Myometrial cell (primary cell): ENCODE measurements at places on chromosomes 6 and 20. TPM values are rescaled to one million over a fixed set of nuclear protein-coding genes. Genes with fewer than 3 reads are reported as not detected.

The SOX4 gene
- 2.6 and 2.8 TPM in 2 replicates for total RNA-seq

The RUNX2 gene
- total RNA-seq, result 8.0 and 9.8 TPM in 2 replicates

The SLA2 gene
- not detected in 2 replicates for total RNA-seq

The SLC35D3 gene
- not detected in 2 replicates for total RNA-seq

The CYP21A2 gene
- 1.4 TPM in 1 of 2 replicates, not detected in the other for total RNA-seq

The NOTCH4 gene
- total RNA-seq, result 0.58 and 1.4 TPM in 2 replicates

The EGFL8 gene
- 1.2 TPM in 1 of 2 replicates, not detected in the other for total RNA-seq

The TREM2 gene
- not detected in 2 replicates for total RNA-seq

The TRIM10 gene
- total RNA-seq, result not detected in 2 replicates

The MDFI gene
- total RNA-seq, result 0.86 TPM in 1 of 2 replicates, not detected in the other

The RGS17 gene
- total RNA-seq, result 9.2 and 13.8 TPM in 2 replicates

The CPXM1 gene
- 6.4 and 10.1 TPM in 2 replicates for total RNA-seq

The PPP1R3G gene
- 1.6 and 2.3 TPM in 2 replicates for total RNA-seq

The CBFA2T2 gene
- 2.6 and 3.5 TPM in 2 replicates for total RNA-seq

The DDO gene
- 1.7 and 2.1 TPM in 2 replicates for total RNA-seq

The DIDO1 gene
- total RNA-seq, result 29.7 and 30.8 TPM in 2 replicates

The EYA2 gene
- 1.4 TPM in 2 replicates for total RNA-seq

The SMOC2 gene
- total RNA-seq, result not detected in 2 replicates

The HLA-DQA1 gene
- total RNA-seq, result not detected in 2 replicates

The ENPP4 gene
- under 0.01 TPM in 1 of 2 replicates, not detected in the other for total RNA-seq

The ASIP gene
- total RNA-seq, result not detected in 2 replicates

The SMPDL3A gene
- total RNA-seq, result 7.6 and 13.0 TPM in 2 replicates

The RAB44 gene
- not detected in 2 replicates for total RNA-seq

The LRRC73 gene
- total RNA-seq, result 0.89 TPM in 1 of 2 replicates, not detected in the other

The PPIL6 gene
- total RNA-seq, result 0.29 and 1.1 TPM in 2 replicates

The DDR1 gene
- total RNA-seq, result 15.2 and 28.8 TPM in 2 replicates

The MCM8 gene
- total RNA-seq, result 10.4 and 14.2 TPM in 2 replicates

The ZBTB9 gene
- total RNA-seq, result 4.3 and 8.6 TPM in 2 replicates

The ARG1 gene
- not detected in 2 replicates for total RNA-seq

The HTR1E gene
- not detected in 2 replicates for total RNA-seq

The C6orf163 gene
- 0.35 TPM in 1 of 2 replicates, not detected in the other for total RNA-seq

The DNPH1 gene
- total RNA-seq, result 111 and 168 TPM in 2 replicates

The AURKA gene
- 79.8 and 81.0 TPM in 2 replicates for total RNA-seq

The CGAS gene
- 4.3 and 5.5 TPM in 2 replicates for total RNA-seq

The GNAS-AS1 gene
- total RNA-seq, result 0.53 TPM in 1 of 2 replicates, not detected in the other

The INSM1 gene
- total RNA-seq, result not detected in 2 replicates

The EYS gene
- total RNA-seq, result under 0.01 and 0.29 TPM in 2 replicates

The STX11 gene
- under 0.01 and 0.71 TPM in 2 replicates for total RNA-seq

The RAET1E gene
- total RNA-seq, result under 0.01 TPM in 1 of 2 replicates, not detected in the other

The ADAM33 gene
- total RNA-seq, result 19.6 and 22.2 TPM in 2 replicates

The IL17A gene
- total RNA-seq, result not detected in 2 replicates

The LRRC1 gene
- 7.8 and 15.8 TPM in 2 replicates for total RNA-seq

The CLPSL2 gene
- total RNA-seq, result not detected in 2 replicates

The HDAC2 gene
- 42.9 and 57.9 TPM in 2 replicates for total RNA-seq

The BHLHE23 gene
- total RNA-seq, result not detected in 2 replicates

The VGLL2 gene
- not detected in 2 replicates for total RNA-seq

The CYP39A1 gene
- 0.58 and 1.1 TPM in 2 replicates for total RNA-seq

The NKAPL gene
- total RNA-seq, result 0.29 and 1.6 TPM in 2 replicates

The OR2J3 gene
- not detected in 2 replicates for total RNA-seq
